ENCODE measurements at places on chromosomes 12 and 14. TPM values are rescaled to one million over a fixed set of nuclear protein-coding genes. Genes with fewer than 3 reads are reported as not detected.

Gene GPR84
- 0.20 TPM for polyA plus RNA-seq

Gene TSPAN9
- 105 TPM for polyA plus RNA-seq

Gene GLIPR1L1
- polyA plus RNA-seq = not detected

Gene ARHGEF25
- 51.2 TPM for polyA plus RNA-seq

Gene FAM181A
- not detected for polyA plus RNA-seq

Gene KLRD1
- 0.16 TPM for polyA plus RNA-seq

- peaks cover 6% of the 10 kb centered on the region for H3K4me1 ChIP-seq
- no peaks in the 10 kb centered on the region for H3K27me3 ChIP-seq
- no peaks in the 10 kb centered on the region for H3K36me3 ChIP-seq
- no peak overlapping the region for H3K4me3 ChIP-seq
- H3K27ac ChIP-seq = no peak overlapping the region
- no peak for DNase-seq
Measured at GRCh38 chr12:41530441-41530840, 342.3 kb downstream of the PDZRN4 start.

DNA sequence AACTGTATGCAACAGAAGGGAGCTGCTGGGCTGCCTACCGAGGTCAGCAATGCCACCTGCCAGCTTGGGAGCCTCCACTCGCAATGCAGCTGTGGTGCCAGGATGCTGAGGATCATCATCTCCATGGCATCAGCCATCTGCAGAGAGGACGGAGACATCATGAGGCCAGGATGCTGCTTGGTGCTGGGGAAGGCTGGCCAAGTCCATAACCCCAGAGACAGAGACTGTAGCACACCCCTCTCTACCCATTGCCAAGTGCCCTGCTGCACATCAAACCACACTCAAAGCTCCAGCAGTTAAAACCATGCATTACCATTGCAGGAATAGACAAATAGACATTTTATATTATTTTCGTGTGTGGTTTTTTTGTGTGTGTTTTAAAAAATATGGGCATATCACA, 43.5 kb downstream of the SVOP start:
- no peak overlapping the region for H3K27ac ChIP-seq
- H3K27me3 ChIP-seq = peaks cover 4% of the 10 kb centered on the region
- no peaks in the 10 kb centered on the region for H3K36me3 ChIP-seq
- DNase-seq = no peak
- H3K4me3 ChIP-seq = no peak overlapping the region

- no peaks in the 10 kb centered on the region for H3K27me3 ChIP-seq
- H3K27ac ChIP-seq = no peak overlapping the region
- H3K4me1 ChIP-seq = no peaks in the 10 kb centered on the region
- H3K36me3 ChIP-seq = no peaks in the 10 kb centered on the region
Measured at GRCh38 chr12:100445081-100445481, 28.6 kb upstream of the NR1H4 start.

- H3K4me1 ChIP-seq = peaks cover 5% of the 10 kb centered on the region
- DNase-seq = no peak
- H3K4me3 ChIP-seq = no peak overlapping the region
- no peaks in the 10 kb centered on the region for H3K27me3 ChIP-seq
- H3K36me3 ChIP-seq = no peaks in the 10 kb centered on the region
- no peak overlapping the region for H3K27ac ChIP-seq
Measured at GRCh38 chr12:107478881-107479280, 206.7 kb upstream of the PWP1 start.

GRCh38 chr12:49232940-49233841, 31.7 kb upstream of the TUBA1C start:
- H3K4me3 ChIP-seq = no peak overlapping the region
- peaks cover 34% of the 10 kb centered on the region for H3K4me1 ChIP-seq
- H3K27me3 ChIP-seq = no peaks in the 10 kb centered on the region
- peak overlapping the region; percentile 88 for H3K27ac ChIP-seq
- H3K36me3 ChIP-seq = no peaks in the 10 kb centered on the region
- DNase-seq = peak; percentile 69

DNA sequence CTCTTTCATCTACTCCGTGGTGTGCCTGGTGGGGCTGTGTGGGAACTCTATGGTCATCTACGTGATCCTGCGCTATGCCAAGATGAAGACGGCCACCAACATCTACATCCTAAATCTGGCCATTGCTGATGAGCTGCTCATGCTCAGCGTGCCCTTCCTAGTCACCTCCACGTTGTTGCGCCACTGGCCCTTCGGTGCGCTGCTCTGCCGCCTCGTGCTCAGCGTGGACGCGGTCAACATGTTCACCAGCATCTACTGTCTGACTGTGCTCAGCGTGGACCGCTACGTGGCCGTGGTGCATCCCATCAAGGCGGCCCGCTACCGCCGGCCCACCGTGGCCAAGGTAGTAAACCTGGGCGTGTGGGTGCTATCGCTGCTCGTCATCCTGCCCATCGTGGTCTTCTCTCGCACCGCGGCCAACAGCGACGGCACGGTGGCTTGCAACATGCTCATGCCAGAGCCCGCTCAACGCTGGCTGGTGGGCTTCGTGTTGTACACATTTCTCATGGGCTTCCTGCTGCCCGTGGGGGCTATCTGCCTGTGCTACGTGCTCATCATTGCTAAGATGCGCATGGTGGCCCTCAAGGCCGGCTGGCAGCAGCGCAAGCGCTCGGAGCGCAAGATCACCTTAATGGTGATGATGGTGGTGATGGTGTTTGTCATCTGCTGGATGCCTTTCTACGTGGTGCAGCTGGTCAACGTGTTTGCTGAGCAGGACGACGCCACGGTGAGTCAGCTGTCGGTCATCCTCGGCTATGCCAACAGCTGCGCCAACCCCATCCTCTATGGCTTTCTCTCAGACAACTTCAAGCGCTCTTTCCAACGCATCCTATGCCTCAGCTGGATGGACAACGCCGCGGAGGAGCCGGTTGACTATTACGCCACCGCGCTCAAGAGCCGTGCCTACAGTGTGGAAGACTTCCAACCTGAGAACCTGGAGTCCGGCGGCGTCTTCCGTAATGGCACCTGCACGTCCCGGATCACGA, 2.2 kb downstream of the SSTR1 start:
- no peak overlapping the region for H3K27ac ChIP-seq
- peaks cover 55% of the 10 kb centered on the region for H3K27me3 ChIP-seq
- H3K4me3 ChIP-seq = no peak overlapping the region

DNA sequence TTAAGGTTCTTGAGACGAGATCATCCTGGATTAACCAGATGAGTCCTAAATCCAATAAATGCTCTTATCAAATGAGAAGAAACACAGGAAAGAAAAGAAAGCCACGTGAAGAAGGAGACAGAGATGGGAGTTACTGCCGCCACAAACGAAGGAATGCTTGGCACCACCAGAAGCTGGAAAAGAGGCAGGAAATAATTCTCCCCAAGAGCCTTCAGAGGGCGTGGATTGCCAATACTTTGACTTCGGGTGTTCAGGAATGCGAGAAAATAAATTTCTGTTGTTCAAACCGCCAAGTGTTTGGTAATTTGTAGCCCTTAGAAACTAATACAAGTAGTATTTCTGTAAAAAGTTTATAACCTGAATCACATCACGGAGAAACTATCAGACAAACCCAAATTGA, 31.3 kb downstream of the ABCD2 start:
- H3K27ac ChIP-seq = no peak overlapping the region
- no peak overlapping the region for H3K4me3 ChIP-seq
- no peak for DNase-seq
- no peaks in the 10 kb centered on the region for H3K4me1 ChIP-seq
- H3K27me3 ChIP-seq = no peaks in the 10 kb centered on the region

GRCh38 chr14:90194706-90195105, 61.6 kb upstream of the PSMC1 start:
- H3K27ac ChIP-seq = no peak overlapping the region
- H3K36me3 ChIP-seq = no peaks in the 10 kb centered on the region
- no peak overlapping the region for H3K4me3 ChIP-seq
- no peaks in the 10 kb centered on the region for H3K27me3 ChIP-seq
- H3K4me1 ChIP-seq = no peaks in the 10 kb centered on the region

DNA sequence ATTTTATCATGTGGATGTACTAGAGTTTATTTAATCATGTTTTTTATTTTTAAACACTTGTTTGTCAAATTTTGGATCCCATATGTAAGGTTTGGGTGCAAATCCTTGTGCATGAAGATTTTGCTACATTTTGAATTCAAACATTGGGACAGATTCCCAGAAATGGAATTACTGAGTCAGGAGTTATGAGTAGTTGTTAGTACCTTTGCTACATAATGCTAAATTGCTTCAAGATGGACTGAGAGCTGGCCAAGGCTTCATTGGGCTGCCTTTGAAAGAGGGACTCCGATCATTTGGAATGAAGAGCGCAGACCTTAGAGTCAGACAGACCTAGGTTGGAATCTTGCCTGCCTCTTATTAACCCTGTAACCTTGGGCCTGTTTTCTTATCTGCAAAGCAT, 154.9 kb upstream of the PWP1 start:
- no peaks in the 10 kb centered on the region for H3K36me3 ChIP-seq
- H3K4me3 ChIP-seq = no peak overlapping the region
- no peak overlapping the region for H3K27ac ChIP-seq

- H3K4me3 ChIP-seq = no peak overlapping the region
- no peak for DNase-seq
- H3K27me3 ChIP-seq = peaks cover 15% of the 10 kb centered on the region
Measured at GRCh38 chr12:114045349-114045748, 79.2 kb upstream of the RBM19 start.

DNA sequence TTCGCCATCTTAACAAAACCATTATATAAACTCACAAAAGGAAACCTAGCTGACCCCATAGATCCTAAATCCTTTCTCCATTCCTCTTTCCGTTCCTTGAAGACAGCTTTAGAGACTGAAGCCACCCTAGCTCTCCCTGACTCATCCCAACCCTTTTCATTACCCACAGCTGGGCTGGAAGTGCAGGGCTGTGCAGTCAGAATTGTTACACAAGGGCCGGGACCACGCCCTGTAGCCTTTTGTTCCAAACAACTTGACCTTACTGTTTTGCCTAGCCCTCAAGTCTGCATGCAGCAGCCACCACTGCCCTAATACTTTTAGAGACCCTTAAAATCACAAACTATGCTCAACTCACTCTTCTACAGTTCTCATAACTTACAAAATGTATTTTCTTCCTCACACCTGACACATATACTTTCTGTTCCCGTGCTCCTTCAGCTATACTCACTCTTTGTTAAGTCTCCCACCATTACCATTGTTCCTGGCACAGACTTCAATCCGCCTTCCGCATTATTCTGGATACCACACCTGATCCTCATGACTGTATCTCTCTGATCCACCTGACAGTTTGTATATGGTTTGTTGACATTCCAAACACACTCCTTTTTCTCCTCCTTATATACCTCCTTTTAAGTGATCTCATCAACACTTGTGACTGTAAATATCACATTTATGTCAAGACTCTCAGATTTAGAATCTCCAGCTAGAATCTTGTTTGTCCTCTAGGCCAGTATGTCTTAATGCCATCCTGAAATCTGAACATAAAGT, 208.7 kb downstream of the KITLG start:
- no peak overlapping the region for H3K27ac ChIP-seq
- H3K4me3 ChIP-seq = no peak overlapping the region
- no peak for DNase-seq
- no peaks in the 10 kb centered on the region for H3K27me3 ChIP-seq
- H3K36me3 ChIP-seq = no peaks in the 10 kb centered on the region

GRCh38 chr12:47731723-47732122, 6.4 kb upstream of the ENDOU start:
- no peaks in the 10 kb centered on the region for H3K27me3 ChIP-seq
- H3K4me3 ChIP-seq = no peak overlapping the region
- peaks cover 44% of the 10 kb centered on the region for H3K4me1 ChIP-seq
- H3K36me3 ChIP-seq = no peaks in the 10 kb centered on the region
- H3K27ac ChIP-seq = no peak overlapping the region

- no peak overlapping the region for H3K27ac ChIP-seq
- no peaks in the 10 kb centered on the region for H3K27me3 ChIP-seq
- no peak overlapping the region for H3K4me3 ChIP-seq
- H3K36me3 ChIP-seq = no peaks in the 10 kb centered on the region
- H3K4me1 ChIP-seq = peaks cover 5% of the 10 kb centered on the region
Measured at GRCh38 chr14:55980970-55981369, 137.2 kb upstream of the PELI2 start.

- H3K27me3 ChIP-seq = no peaks in the 10 kb centered on the region
- H3K36me3 ChIP-seq = peaks cover 3% of the 10 kb centered on the region
Measured at GRCh38 chr14:69370061-69370460, 28.0 kb downstream of the ERH start.

DNA sequence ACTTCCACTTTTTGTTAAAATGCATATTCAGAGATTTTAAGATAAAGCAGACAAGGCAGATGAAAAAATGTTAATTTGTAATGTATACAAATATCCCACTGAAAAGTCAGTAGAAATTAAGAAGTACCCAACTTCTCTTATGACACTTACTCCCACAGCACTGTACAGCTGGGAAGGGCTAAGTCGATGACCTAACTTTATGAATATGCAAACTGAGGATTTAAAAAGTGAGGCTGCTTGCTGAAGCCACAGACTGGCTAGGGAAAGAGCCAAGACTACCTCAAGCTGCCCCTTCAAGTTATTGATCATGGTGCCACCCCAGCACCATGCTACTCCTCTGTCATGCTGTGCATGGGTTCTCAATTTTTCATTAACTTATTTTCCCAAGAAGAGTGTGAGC, 17.0 kb downstream of the PPM1H start:
- H3K27ac ChIP-seq = no peak overlapping the region
- DNase-seq = no peak
- no peaks in the 10 kb centered on the region for H3K36me3 ChIP-seq
- H3K4me3 ChIP-seq = no peak overlapping the region

DNA sequence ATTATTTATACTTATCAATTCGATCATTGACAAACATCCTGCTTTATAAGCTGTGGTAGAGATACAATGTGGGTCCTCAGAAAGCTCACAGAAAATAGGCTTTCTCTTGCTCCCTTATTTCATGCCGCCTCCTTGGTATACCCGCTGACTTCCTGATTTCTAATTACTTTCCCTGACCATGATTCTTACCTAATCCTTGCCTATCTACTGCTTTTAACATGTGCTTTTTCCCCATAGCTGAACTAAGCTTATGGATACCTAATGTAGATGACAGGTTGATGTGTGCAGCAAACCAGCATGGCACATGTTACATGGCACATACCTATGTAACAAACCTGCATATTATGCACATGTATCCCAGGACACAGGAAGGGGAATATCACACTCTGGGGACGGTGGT, 65.1 kb downstream of the ITPR2 start:
- H3K4me3 ChIP-seq = no peak overlapping the region
- H3K27ac ChIP-seq = no peak overlapping the region
- no peaks in the 10 kb centered on the region for H3K36me3 ChIP-seq
- no peaks in the 10 kb centered on the region for H3K27me3 ChIP-seq

DNA sequence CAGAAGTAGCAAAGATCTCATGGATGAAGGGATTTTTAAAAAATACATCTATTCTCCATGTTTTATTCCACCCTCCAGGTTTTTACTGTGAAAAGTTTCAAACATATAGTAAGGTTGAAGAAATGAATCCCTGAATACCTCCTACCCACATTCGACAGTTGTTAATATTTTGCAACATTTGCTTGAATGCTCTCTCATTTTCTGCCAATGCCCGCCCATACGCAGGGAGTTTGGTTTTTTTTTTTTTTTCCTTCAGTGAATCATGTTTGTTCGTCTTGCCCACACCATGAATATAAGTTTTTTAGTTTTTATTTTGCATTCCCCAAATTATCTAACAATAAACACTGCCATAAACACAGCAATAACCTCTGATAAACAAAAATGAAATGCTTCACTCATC, 82.9 kb downstream of the MAP1LC3B2 start:
- peaks cover 10% of the 10 kb centered on the region for H3K27me3 ChIP-seq
- no peaks in the 10 kb centered on the region for H3K4me1 ChIP-seq

- H3K36me3 ChIP-seq = no peaks in the 10 kb centered on the region
- H3K27ac ChIP-seq = no peak overlapping the region
- no peak for DNase-seq
- no peak overlapping the region for H3K4me3 ChIP-seq
- H3K4me1 ChIP-seq = no peaks in the 10 kb centered on the region
Measured at GRCh38 chr12:31813305-31813704, 84.5 kb upstream of the AMN1 start.

- no peaks in the 10 kb centered on the region for H3K27me3 ChIP-seq
- H3K36me3 ChIP-seq = no peaks in the 10 kb centered on the region
- peak; percentile 31 for DNase-seq
- H3K27ac ChIP-seq = no peak overlapping the region
- no peak overlapping the region for H3K4me3 ChIP-seq
Measured at GRCh38 chr12:118645219-118645618, 268.9 kb downstream of the SUDS3 start.
